ENCODE measurements at places on chromosomes 4 and X. TPM values are rescaled to one million over a fixed set of nuclear protein-coding genes. Genes with fewer than 3 reads are reported as not detected.

Gene LAGE3
- total RNA-seq: 14.7 TPM

DNA sequence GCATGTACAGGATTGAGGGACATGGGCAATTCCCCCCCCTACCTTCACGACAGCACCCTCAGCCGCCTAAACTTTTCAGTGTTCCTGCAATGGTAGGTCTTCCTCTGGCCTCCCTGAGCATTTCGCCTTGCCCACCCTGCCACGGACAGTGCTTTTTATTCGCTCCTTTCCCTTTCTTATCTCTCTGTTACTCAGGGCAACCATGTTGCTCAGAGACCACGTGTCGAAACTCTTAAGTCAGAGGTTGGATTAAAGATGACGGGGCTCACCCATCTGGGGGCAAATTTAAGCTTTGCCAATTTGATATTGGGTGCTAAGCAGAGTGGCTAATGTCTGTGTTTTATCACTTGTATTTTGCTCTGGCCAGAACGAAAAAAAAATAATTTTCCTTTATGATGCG is 20.4 kb downstream of the TENM3 start:
- no peak for DNase-seq

GRCh38 chr4:139672215-139672614 is 6.6 kb downstream of the MGST2 start:
- DNase-seq: no peak

DNA sequence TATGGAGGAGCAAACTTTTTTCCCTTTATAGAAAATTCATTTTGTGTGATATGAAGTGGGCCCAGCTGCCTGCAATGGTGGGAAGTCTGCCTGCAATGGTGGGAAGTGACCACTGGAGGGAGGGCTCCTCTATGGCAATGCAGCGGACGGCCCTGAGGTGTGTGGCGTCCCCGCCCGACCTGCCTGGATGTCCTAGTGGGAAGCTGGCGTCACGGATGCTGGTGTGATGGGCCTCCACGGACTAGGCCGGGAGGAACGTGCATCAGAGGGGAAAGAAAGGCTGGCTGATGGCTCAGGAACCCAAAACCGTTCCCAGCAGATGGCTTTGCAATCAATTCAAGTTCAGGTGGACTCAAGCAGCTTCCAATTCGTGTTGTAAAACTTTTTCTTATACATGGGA is 177.9 kb downstream of the AFAP1 start:
- peak; percentile 26 for DNase-seq

GRCh38 chr4:187767158-187767557 is 228.4 kb upstream of the ZFP42 start:
- DNase-seq: no peak

GRCh38 chr4:26061248-26061986 is 147.4 kb downstream of the SMIM20 start:
- peak; percentile 44 for DNase-seq

GRCh38 chr4:151675411-151675971 is 85.3 kb downstream of the GATB start:
- peak; percentile 29 for DNase-seq

All from bronchial epithelial cell (primary cell).